ENCODE measurements at places on chromosomes 7 and 10. TPM values are rescaled to one million over a fixed set of nuclear protein-coding genes. Genes with fewer than 3 reads are reported as not detected.

The MDH2 gene
- 28.2 TPM for total RNA-seq

The PCGF6 gene
- total RNA-seq: 3.3 TPM

The PON3 gene
- not detected for total RNA-seq

The TMEM229A gene
- total RNA-seq: not detected

The FEZF1 gene
- not detected for total RNA-seq
